CD4-positive, alpha-beta T cell treated with Interleukin-1 beta for 1 hour (primary cell): ENCODE measurements at places on chromosomes 13 and 19.

DNA sequence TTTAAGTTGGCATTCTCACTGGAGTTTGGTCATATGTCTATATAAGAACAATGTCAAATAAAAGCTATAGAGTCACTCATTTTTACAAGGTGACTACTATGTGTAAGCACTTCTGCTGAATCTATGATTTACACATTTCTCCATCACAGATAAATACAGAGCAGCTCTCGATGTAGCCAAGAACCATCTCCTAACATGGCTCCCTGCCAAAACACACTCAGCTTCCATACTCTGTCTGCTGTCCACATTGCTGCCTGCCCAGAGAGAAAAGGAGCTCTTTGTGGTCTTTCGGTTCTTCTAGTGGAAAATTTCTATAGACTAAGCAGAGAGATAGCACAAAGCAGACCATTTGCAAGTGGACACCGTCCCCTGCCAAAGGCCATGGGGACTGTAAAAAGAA is 190.9 kb upstream of the KLF12 start:
- DNase-seq: no peak

GRCh38 chr19:28425046-28425931 is 787.7 kb downstream of the UQCRFS1 start:
- DNase-seq: no peak

DNA sequence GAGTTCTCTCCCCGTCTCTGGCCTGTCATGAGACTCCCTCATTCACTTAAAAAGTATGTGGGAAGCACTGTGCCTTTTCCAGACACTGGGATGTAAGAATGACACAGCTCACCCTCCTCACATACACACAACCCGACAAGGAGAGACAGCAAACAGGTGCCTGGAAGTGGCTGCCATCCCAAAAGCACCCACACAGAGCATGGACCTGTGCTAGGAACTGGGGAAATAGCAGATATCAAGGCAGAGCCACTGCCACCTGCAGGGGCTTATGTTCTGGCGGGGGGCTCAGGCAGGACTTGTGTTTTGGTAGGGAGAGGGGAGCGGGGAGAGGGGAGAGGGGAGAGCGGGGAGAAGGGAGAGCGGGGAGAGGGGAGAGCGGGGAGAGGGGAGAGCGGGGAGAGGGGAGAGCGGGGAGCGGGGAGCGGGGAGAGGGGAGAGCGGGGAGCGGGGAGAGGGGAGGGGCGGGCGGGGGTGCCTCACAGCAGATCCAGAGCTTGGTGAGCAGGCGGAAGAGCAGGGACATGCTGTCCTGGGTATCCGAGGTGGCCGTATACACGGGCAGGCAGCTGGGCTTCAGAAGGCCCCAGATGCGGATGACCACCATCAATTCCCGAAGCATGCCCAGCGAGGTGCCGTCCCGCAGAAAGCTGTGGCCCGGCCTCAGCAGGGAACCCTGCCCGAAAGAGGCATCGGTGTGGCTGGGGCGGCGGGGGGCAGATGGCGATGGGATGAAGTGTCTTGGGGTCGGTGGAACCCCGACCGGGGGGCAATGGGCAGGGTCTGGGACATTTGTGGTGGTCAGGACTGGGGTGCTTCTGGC is 12.2 kb downstream of the CFD start:
- no peak for DNase-seq

DNA sequence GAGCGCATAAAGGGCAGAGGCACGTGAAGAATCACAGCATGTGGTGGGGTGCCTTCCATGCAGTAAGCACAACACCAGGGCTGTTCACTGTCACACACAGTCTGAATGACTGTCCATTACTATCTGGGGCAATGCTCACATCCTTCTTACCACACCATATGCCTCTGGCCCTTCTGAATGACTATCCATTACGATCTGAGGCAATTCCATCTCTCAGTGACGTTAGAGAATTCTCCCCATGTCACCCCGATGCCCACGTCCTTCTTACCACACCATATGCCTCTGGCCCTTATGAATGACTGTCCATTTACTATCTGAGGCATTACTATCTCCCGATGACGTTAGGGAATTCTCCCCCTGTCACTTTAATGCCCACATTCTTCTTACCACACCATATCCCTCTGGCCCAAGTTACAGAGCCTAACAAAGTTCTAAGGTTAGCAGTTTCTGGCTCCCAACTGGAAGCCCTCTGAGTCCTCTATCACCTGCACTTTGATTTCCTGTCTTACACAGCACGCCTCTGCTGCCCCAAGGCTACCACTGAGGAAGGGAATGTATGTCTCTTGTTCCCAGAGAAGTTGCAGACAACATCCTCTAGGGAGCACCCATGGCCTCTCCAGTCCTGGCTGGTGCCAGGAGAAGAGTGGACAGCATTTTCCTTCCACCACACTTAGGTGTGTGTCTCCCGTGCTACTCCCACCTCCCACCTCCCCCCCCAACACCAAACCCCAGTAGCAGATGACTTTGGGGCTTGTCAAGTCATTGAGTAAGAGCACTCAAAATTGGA is 154.8 kb downstream of the COG6 start:
- no peak for DNase-seq

GRCh38 chr13:40207001-40207478 is 459.4 kb downstream of the FOXO1 start:
- no peak for DNase-seq

GRCh38 chr13:100798739-100799361 is 124.3 kb upstream of the TMTC4 start:
- no peak for DNase-seq

DNA sequence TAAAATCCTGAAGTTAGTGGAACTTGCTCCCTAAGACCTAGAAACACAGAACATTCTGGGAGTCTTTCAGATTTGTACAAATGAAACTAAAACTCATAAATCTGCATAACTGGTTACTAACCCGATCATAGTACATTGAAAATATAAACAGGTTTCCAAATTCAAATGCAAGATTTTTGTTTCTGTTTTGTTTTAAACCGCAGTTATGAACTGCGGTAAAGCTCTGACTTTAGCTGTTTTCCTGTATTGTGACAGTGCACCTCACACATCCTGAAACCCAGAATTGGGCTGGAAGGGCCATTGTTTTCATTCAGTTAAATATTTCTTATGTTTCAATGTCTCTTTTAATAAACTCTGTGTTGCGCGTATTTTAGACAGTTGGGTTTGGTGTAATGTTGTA is 204.7 kb downstream of the SHISA2 start:
- DNase-seq: no peak

- DNase-seq: no peak
Observed at GRCh38 chr19:11418094-11418548, 993 bp downstream of the RGL3 start.

- DNase-seq: peak; percentile 35
Observed at GRCh38 chr19:2446381-2446780, 10.4 kb downstream of the LMNB2 start.

GRCh38 chr13:96091164-96092117 is 1.5 kb downstream of the HS6ST3 start:
- DNase-seq: no peak
